ENCODE measurements at places on chromosomes 3 and 15.

DNA sequence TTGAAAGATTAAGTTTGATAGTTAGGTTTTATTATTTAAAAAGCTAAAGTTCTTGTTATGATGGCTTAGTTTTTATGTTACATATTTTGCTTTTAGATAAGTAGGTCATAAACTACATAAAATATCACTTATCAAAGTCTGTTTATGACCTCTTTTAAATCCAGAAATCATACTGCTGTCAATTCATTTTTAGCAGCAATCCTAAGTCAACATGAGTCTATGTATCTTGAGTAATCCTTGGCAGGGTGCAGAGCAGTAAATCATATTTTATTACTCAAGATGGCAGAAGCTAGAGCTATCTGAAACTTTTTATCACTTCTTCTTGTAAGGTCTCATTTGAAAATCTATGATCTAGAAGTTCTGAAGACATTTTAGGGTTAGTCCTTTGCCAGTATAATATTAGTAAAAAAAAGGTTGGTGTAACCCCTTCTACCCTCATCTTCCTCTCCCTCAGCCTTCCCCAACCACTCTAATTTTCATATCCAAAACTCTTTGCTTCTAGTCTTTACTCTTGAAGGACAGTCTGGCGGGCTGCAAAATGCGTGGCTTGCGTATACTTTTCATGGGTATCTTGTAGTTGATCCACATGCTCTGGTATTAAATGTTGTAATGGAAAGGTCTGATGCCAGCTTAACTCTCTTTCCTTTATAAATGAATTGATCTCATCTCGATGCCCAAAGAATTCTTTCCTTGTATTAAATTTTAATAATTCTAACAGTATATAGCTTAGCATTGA is 134.0 kb upstream of the THRB start:
- no peak for DNase-seq

DNA sequence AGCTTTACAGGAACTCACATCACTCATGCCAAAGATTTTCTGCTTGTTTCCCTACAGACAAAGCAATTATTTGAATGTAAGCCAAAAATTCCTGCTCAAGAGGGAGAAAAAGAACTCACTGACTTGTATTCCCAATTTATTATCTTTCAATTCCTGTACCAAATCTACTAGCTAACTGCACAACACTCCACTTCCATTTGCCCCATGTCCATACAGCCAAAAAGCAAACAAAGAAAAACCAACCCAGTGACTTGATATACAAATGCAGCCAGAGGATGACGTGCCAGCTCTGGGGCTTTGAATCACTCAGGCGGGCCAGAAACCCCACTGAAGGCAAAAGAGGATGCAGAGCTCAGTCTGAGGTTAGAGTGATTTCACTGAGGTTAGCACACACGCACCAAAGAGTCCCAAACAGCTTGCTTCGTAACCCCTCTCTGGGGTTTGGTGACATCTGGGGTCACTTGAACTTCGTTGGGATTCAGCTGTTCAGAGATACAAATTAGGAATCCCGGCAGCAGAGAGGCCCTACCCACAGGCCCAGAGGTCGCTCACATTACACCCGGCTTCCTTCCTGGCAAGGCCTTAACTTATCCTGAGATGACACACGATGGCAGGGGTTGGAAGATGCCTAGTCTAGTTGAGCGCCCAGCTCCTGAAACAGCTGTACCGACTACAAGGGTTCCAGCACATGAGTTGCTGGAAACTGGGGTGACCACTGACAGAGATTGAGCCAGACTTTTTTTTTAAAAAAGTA is 1.6 kb downstream of the RFTN1 start:
- DNase-seq, result peak; percentile 77

GRCh38 chr3:183536238-183536880 is 19.1 kb downstream of the KLHL6 start:
- DNase-seq, result no peak

DNA sequence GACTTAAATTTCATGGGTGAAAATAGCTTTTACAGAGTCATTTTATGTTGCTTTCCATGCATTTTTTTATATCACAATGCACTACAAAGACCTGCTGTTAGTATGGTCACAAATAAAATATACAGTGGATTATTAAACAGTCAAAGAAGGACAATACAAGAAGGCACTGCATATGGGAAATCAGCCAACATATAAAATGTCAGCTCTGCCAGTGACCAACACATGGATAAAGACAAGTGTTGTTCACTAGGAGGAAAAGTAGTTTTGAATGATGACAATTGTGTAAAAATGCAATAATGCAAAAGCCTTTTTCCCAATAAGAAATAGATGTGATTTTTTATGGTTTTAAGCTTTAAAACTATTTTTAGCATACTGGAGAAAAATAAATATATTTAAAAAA is 425.3 kb upstream of the CBLB start:
- DNase-seq, result no peak

DNA sequence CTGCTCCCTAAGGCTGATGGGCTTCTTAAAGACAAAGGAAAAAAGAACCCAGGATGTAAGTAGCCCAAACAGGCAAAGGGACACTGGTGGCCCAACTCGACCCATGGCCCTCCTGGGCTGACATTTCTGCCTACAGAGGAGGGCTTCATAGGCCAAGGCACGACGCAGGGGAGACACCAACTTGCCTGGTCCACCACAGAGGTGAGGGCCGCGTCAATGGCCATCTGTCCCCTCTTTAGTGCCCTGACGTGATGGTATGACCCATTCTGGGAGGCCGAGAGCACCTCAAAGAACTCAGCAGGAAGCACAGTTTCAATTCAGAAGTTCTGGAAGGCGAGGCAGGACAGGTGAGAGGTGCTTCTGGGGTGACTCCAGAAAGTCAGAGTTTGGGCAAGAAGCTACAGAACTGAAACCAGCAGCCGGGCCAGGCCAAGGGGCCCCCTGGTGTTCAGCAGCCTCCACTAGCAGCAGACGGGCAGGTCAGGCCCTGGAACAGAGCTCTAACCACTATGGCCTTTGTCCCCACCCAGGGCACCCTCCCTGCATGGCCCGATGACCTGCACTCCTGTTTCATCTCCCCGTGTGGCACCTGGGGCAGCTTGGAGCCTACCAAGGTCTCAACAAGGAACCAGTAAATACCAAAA is 45.1 kb downstream of the HMCES start:
- no peak for DNase-seq

- peak; percentile 88 for DNase-seq
Measured at GRCh38 chr15:48393645-48394506, 62.6 kb downstream of the DUT start.

GRCh38 chr15:80643431-80643951 is 51.6 kb upstream of the ABHD17C start:
- no peak for DNase-seq

GRCh38 chr3:57309769-57310360 is 17.4 kb upstream of the ASB14 start:
- DNase-seq, result no peak

GRCh38 chr3:188901126-188901525 is 270.6 kb upstream of the TPRG1 start:
- no peak for DNase-seq

GRCh38 chr3:134351427-134351826 is 22.8 kb downstream of the AMOTL2 start:
- DNase-seq, result no peak

- DNase-seq, result no peak
Measured at GRCh38 chr3:72487946-72488737, 360.1 kb downstream of the SHQ1 start.

DNA sequence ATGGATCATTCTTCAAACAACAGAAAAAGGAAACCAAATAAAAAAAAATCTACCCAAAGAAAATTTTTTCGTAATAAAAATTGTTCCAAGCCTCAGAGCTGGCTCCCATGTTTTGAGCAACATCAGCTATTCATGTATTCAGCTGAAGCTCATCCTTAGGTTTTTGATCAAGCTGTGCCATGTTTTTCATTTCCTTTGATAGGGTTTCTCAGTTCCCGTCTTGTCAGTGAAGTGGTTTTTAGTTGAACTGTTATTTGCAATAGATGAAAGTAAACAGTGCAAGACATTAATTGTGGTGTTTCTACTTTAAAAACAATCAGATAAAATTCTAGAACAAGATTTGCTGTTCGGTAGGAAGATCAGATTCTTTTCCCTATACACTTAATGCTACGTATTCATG is 55.4 kb upstream of the SPTSSB start:
- DNase-seq, result no peak

DNA sequence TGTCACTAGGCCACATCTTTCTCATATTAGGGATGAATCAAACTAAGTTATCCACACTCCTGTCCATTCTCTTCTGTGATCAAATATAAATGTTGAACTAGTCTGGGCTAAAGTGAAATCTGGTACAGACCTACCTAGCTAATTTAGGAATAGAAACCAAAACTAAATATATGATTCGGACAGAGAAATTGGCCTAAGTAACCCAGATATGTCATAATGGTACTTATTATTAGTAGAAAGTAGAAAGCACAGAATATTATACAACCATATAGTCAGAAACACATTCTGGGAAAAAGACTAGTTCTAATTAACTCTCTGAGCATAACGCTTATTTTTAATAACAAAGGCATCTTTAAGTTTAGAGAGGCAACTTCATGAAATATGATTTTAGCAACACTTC is 389.0 kb downstream of the LSAMP start:
- no peak for DNase-seq

DNA sequence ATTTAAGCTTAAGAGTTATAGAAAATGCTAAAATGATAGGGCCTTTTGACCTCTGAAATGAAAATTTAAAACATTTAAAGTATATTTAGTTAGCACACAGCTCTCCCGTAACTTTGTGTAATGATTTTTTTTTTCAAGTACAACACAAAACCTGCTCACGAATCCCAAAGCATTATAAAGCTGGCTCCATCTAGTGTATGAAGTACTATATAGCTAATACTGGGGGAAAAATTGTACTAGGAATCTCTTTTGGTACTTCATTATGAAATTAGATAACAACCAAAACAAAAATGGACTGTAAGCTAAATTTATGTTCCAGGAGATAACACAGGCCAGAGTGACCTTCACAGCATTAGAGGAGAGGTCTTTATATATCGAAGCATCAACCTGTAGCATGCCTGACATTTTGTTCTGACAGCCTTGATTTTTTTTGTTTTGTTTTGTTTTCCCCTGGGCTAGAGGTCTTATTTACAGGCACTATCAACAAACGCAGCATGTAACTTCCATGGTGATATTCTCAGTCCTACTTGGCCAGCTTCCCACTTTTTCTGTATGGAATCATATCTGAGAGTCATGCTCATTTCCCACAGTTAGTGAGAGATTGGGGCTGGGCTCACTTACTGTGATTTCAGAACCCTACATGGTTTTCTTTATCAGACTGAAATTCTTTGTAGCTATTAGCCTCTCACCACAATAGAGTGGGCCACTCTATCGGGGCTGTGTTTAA is 116.3 kb downstream of the MITF start:
- DNase-seq, result no peak

DNA sequence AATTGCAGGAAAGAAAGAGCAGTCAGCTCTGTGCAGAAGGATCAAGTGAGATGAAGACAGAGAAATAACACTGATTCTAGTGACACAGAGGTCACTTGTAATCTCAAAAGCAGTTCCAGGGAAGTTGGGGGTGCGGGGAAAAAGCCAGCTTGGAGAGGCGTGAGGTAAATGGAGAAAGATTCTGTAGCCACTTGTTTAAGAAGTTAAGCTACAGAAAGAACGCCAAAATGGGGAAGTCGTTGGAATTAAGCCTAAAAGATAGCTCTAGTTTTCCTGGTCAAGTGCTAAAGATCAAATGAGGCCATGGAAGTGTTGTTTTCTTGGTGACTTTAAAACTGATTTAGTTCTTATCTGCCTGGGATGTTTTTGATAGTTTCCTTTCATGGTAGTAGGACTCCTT is 152.0 kb downstream of the GREM1 start:
- no peak for DNase-seq

DNA sequence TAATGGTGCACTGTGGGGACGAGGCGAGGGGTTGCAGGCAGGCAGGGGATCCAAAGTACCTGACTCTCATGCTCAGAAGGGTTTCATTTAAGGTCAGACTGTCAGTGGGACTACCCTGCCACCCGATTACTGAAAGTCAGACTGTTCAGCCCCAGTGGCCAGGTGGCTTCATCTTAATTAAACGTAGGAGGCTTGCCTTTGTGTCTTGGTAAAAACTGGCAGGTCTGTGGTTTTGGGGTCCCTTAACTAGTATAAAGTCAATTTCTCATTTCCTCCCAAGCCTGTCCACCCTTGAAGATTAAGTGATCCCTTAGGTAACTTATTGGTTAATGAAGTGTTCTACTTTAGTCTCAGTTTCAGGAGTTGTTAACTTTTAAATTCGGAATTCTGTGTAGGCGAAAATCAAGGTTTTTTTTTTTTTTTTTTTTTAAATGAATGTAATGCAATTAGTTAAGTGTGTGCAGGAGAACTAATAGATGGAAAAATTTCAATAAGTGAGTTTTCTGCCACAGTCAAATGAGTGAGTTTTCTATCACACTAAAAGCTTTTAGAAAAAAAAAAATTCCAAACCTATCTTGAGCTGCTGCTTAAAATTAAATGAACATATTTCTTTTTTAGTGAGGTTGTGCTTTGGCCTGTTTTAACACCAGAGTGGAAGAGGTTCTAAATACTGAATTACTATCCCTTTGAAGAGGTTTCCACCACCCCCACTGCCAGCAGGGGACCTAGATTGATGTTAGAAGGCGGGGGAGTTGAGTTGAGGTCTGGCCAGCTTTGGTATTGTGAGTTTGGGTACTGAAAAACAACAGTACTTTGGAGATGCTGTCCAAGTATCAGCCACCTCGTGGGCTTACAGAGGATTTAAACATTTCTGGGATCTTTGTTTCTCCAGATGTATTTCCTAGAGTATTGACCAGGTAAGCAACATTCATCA is 15.2 kb downstream of the ITPR1 start:
- DNase-seq, result no peak
